CD4-positive, alpha-beta T cell treated with Interleukin-17A for 1 hour (primary cell): ENCODE measurements at places on chromosomes 3 and 15.
A peak's percentile ranks its signal among the peaks of the same experiment; 100 is the strongest.

DNA sequence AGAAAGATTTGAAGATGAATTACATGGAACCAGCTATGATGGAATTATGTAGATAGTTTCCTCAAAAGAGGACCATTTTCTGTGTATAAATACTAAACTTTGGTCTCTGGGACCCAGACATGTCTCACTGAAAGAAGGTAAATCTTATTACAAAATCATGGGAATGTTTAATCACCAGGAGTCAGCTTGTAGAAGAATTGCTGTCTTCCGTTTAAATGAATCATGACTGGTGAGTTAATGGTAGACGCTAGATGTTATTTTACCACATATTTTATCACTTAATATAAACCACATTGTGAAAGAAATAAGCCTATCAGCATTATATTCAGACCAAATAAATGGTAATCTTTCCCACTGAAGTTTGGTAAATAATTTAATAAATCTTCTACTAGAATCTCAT lies 322.3 kb upstream of the SUCLG2 start:
- DNase-seq = no peak

DNA sequence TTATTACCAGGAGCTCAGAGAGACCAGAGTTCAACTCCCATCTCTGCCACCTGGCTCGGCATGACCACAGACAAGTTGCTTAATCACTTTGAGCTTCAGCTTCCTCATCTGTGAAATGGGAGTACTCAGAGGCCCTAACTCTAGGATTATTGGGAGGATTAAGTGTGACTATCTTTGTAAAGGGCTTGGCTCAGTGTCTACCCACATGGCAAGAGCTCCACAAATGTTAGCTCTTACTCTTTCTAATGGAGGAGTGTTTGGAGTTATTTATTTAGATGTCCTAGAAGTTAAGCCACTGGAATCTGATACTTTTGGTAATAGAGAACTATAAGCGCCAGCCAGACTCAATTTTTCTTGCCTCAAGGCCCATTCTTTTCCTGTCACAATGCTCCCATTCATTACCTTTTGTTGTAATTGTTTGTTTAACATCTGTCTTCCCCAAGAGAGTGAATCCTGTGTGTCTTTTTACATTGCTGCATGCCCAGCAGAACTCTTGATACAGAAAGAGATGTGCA lies 12.3 kb upstream of the LMCD1 start:
- no peak for DNase-seq

- DNase-seq = no peak
Measured at GRCh38 chr15:94864600-94864999, 633.2 kb downstream of the MCTP2 start.

DNA sequence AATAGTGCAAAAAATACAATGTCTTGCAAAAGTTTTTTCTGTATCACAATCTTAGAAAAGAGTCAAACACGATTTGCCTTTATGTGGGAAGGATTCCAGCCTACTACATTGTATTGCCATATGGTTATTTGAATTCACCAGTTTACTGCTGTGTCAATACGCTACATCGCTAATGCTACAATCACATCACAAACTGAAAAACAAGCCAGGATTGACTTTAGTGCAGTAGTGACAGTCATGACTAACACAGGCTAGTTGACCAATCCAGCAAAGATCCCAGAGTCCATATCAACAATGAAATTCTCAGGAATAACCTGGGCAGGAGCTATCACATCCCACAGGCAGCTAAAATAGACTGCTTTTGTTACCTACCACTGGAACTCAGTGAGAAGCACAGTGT lies 67.0 kb downstream of the IL12A start:
- DNase-seq = no peak

- no peak for DNase-seq
Measured at GRCh38 chr3:143902210-143902609, 53.9 kb upstream of the SLC9A9 start.

GRCh38 chr3:177370246-177370822 lies 173.1 kb upstream of the TBL1XR1 start:
- no peak for DNase-seq

- no peak for DNase-seq
Measured at GRCh38 chr3:12644331-12644937, 19.5 kb downstream of the RAF1 start.

GRCh38 chr15:39232512-39232911 lies 348.4 kb upstream of the THBS1 start:
- no peak for DNase-seq

DNA sequence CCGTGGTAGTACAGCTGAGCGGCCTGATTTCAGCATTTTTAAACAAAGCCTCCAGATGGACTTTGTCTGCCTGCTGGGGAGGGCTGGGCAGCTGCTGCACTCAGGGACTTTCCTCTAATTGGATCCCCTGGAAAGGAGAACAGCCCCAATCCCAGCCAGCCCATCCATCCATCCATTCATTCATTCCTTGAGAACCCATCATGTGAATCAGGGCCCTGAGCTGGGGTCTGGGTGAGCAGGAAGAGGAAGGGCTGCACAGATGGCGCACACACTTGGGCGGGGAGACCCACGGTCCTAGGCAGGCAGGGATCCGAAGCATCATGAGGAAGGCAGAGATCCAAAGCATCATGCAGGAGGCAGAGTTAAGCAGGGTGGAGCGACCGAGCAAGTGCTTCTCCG lies 45.7 kb downstream of the TPRA1 start:
- no peak for DNase-seq

- DNase-seq = peak; percentile 23
Measured at GRCh38 chr3:113948015-113948917, 453 bp downstream of the ZDHHC23 start.

DNA sequence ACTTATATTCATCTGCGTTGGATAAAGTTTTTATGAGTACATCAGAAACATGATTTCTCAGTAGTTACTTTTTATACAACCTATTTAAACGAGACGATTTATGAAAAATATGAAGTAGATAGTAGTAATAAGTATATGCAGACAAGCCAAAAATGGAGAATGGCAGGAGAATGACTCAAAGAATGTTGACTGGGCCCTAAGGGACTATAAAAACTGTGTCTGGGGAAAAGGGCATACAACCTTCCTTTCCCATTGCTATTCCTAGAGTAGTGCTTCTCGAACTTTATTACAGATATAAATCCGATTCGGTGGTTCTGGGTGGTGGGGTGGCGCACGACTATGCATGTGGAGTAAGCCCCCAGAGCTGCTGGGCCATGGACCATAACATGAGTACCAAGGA lies 558.5 kb downstream of the FOXP1 start:
- no peak for DNase-seq

- DNase-seq = no peak
Measured at GRCh38 chr3:97885931-97886824, 64.4 kb downstream of the CRYBG3 start.

- DNase-seq = no peak
Measured at GRCh38 chr15:79399606-79400005, 32.5 kb upstream of the MINAR1 start.

DNA sequence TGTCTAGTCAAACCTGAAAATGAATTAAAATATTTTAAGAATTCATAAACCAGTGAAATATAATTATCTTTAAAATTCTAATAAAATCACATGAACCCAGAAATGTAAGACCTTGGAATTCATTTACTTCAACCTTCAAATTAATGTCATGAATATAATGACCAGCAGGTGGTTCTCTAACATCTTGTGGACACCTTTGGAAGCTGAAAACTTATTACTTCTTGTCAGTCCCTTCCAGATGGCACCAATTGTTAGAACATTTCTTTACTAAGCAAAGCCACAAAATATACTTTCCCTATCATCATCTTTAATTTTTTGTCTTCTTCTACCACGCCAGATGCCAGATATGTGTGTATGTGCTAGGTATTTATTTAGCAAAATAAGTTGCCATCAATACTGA lies 240.0 kb downstream of the MBNL1 start:
- no peak for DNase-seq

GRCh38 chr15:68389936-68390817 lies 41.8 kb downstream of the ITGA11 start:
- DNase-seq = no peak

DNA sequence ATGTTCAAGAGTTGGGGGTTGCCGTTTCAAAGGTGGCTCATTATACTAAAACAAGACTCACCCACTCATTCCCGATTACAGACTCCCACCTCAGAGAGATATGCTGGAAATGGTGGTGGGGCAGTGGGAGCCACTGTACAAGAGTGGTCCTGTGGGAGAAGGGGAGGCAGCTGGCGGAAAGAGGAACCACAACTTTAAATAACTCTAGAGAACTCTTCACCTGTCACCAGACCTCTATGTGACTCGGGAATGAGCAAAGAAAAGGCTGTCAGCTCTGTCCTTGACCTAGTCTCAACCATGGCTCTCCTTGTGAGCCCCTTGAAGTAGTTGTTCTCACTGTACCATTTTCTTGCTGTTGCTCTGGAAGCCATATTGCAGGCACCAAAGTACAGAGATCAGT lies 293.8 kb downstream of the CHST2 start:
- DNase-seq = no peak

- no peak for DNase-seq
Measured at GRCh38 chr15:101083336-101084045, 164.3 kb downstream of the LRRK1 start.

GRCh38 chr3:119300991-119301391 lies 6.8 kb downstream of the ARHGAP31 start:
- peak; percentile 18 for DNase-seq

DNA sequence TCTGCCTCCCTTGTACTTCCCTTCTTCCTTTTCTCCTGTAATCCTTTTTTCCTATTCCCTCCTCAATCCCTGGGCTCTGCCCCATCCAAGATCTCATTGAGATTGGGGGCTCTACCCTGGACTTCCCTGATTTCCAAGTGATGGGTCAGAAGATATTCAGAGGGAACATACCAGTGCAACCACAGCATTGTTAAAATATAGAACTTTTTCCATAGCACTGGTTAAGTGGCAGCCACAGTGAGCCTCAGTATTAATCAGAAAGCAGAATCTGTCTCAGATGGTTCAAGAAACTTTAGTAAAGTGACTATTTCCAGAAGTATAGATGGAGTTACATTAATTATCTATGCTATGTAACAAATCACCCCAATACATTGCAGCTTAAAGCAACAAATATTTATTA lies 18.7 kb upstream of the SCN10A start:
- no peak for DNase-seq

GRCh38 chr3:153162513-153163392 lies 727 bp downstream of the RAP2B start:
- DNase-seq = peak; percentile 36

DNA sequence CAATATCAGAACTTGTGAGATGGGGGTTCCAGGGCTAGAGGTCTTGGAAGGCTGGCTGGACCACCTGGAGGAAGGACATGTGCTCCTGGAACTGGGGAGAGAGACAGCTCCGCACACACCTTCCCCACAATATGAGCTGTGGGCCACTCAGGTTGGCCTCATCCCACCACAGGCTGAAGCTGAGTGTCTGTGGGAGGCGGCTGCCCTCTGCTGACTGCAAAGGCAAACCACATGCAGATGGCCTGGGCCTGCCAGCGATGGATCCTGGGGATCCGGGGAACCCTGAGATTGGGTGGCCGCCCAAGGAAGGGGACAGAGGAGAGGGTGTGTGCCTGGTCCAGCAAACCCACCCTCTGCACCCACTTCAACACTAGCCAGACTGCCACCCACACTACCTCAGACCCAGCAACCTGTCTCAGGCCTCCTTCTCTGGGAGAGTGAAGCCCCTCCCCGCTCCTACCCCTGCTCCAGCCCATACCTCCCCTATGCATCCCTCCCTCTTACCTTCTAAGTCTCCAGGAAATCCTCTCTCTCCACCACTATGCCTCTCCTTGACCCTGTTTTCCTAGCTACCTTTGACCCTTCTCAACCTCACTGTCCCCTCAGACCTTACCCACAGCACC lies 44.8 kb downstream of the CYP11A1 start:
- peak; percentile 52 for DNase-seq

- DNase-seq = no peak
Measured at GRCh38 chr15:100986158-100986896, 67.2 kb downstream of the LRRK1 start.

DNA sequence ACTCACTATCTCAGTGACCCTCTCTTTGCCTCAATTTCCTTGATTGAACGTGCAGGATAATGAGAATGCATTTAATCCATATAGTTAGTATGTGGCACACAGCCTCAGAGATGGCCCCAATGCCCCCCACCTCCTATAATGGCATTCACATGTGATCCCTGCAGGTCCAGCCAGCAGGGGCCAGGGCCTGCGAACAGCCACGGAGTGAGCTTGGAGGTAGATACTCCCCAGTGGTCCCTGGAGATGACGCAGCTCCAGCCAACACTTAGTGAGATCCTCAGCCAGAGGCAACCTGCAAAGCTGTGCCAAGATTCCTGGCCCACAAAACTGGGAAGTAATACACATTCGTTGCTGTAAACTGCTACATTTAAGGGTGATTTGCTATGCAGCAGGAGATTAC lies 184.9 kb upstream of the NSMCE3 start:
- no peak for DNase-seq

- no peak for DNase-seq
Measured at GRCh38 chr3:150135287-150135721, 164.6 kb upstream of the PFN2 start.

- no peak for DNase-seq
Measured at GRCh38 chr15:78244101-78244500, 9.7 kb upstream of the ACSBG1 start.

GRCh38 chr15:37903919-37904625 lies 30.4 kb upstream of the TMCO5A start:
- no peak for DNase-seq

DNA sequence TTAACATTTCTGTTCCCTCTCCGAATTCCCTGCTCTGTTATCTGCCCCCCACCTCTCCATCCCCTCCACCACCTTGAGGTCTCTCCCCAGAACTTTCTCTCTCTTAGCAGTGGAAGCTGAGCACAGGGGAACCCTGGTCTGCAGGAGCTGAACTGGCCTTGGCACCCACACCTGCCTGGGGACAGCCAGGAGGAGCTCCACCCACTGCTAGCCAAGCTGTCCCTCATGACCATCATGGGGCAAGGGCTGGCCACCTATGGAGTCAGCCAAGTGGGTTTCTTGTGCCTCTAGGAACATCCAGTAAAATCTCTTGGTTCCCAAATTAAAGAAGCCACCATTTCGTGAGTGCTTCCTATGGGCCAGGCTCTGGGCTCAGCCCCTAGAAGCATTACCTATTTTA lies 276.4 kb upstream of the TLE3 start:
- no peak for DNase-seq

DNA sequence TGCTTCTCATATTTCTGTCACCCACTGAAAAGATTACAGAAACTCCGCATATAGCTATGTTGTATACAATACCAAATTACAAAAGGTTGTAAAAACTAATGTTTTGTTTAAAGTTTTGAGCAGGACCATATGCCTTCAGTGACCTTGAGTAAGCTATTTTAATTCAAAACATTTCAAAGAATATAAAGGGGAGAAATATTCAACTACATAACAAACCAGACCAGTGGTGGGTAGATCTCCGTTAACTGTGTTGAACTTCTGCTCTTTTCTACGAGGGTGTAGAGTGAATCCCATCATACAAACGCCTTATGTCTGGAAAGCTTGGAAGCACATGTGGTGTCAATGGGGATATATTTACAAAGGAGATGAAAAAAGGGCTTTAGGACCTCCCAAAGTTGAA lies 68.4 kb upstream of the NR2F2 start:
- no peak for DNase-seq

GRCh38 chr3:155949453-155950217 lies 79.2 kb downstream of the GMPS start:
- DNase-seq = no peak

GRCh38 chr15:72011302-72011942 lies 106.5 kb downstream of the MYO9A start:
- DNase-seq = no peak
